Gastroesophageal sphincter (tissue), 4 donors: ENCODE measurements at places on chromosomes 3 and 15. TPM values are rescaled to one million over a fixed set of nuclear protein-coding genes. Genes with fewer than 3 reads are reported as not detected.

The GOLGA6A gene
- total RNA-seq, result not detected

The IGDCC3 gene
- total RNA-seq, result not detected

The CPLX3 gene
- total RNA-seq, result not detected

The RPS27L gene
- 118 TPM for total RNA-seq

The GUCA1C gene
- total RNA-seq, result not detected
